ENCODE measurements at places on chromosomes 2 and 18. TPM values are rescaled to one million over a fixed set of nuclear protein-coding genes. Genes with fewer than 3 reads are reported as not detected.

TMEM198 gene
- 1.7 TPM for polyA plus RNA-seq

FTCDNL1 gene
- polyA plus RNA-seq, result 1.4 TPM

RNU2-63P gene
- polyA plus RNA-seq, result not detected

KCNG2 gene
- polyA plus RNA-seq, result not detected

GPR45 gene
- not detected for polyA plus RNA-seq

TMEM247 gene
- not detected for polyA plus RNA-seq

PSMD1 gene
- polyA plus RNA-seq, result 38.6 TPM

EPB41L3 gene
- polyA plus RNA-seq, result 28.7 TPM

TUBA3E gene
- 0.04 TPM for polyA plus RNA-seq

CDH2 gene
- polyA plus RNA-seq, result 0.12 TPM

CRYGC gene
- not detected for polyA plus RNA-seq

PJVK gene
- polyA plus RNA-seq, result 1.3 TPM

TEX44 gene
- polyA plus RNA-seq, result not detected

LDAH gene
- 4.4 TPM for polyA plus RNA-seq

RBM43 gene
- polyA plus RNA-seq, result 1.6 TPM

GAL3ST2 gene
- polyA plus RNA-seq, result 0.02 TPM

SGPP2 gene
- 13.9 TPM for polyA plus RNA-seq

ALPG gene
- not detected for polyA plus RNA-seq

SCG2 gene
- polyA plus RNA-seq, result 0.09 TPM

RGPD4 gene
- polyA plus RNA-seq, result not detected

PLEK gene
- 1.4 TPM for polyA plus RNA-seq

ACMSD gene
- not detected for polyA plus RNA-seq

LYG2 gene
- not detected for polyA plus RNA-seq

LRRC30 gene
- not detected for polyA plus RNA-seq

GIGYF2 gene
- polyA plus RNA-seq, result 11.0 TPM

SLC23A3 gene
- 1.2 TPM for polyA plus RNA-seq

MC5R gene
- polyA plus RNA-seq, result 0.12 TPM

TXNDC2 gene
- not detected for polyA plus RNA-seq

ACKR3 gene
- polyA plus RNA-seq, result 7.3 TPM

SERPINB7 gene
- 0.94 TPM for polyA plus RNA-seq

TFPI gene
- 6.8 TPM for polyA plus RNA-seq

HTR2B gene
- polyA plus RNA-seq, result 1.3 TPM
